Activated CD8-positive, alpha-beta T cell treated with anti-CD3 and anti-CD28 coated beads for 36 hours (primary cell): ENCODE measurements at places on chromosomes 7 and 10.
A peak's percentile ranks its signal among the peaks of the same experiment; 100 is the strongest.

- peak; percentile 12 for DNase-seq
Observed at GRCh38 chr10:35259769-35260397, 76.4 kb upstream of the CCNY start.

DNA sequence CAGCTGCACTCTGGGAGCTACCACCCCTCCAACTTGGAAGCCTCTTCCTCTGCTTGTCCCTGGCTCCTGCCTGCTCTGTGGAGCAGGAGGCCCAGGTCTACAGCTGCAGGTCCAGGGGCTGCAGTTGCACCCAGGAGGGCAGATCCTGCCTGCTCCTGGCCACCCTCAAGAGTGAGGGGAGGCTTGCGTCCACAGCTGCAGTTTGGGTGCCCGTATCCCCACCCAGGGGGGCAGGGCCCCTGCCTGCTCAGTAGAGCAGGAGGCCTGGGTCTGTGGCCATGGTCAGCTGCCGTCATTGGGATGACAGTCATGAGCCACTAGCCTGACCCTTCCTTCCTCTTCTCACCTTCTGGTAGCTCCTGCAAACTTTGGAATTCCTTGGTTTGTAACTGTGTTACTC is 25.1 kb downstream of the HHEX start:
- DNase-seq: no peak

GRCh38 chr7:79199961-79200360 is 253.5 kb downstream of the MAGI2 start:
- no peak for DNase-seq

GRCh38 chr10:126226988-126227761 is 161.1 kb downstream of the ADAM12 start:
- no peak for DNase-seq

GRCh38 chr7:1942243-1942940 is 272.3 kb downstream of the ELFN1 start:
- no peak for DNase-seq

DNA sequence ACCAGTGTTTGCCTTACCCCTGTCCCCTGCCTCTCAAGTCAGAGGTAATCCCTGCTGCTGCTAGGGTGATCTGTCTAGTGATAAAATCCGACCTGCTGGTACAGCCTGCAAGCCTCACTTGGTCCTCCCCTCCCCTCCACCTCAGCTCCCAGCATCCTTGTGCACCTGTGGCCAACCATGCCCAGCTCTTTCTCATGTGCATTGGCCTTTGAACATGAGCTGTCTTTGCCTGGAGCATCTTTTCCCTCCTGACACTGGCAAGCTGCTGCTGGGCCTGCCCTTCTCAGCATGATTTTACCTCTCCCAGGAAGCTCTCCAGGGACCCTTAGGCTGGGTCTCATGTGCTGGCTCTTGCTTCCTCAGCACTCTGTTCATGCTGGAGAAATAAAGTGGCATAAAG is 51.3 kb upstream of the CXCL12 start:
- DNase-seq: no peak

DNA sequence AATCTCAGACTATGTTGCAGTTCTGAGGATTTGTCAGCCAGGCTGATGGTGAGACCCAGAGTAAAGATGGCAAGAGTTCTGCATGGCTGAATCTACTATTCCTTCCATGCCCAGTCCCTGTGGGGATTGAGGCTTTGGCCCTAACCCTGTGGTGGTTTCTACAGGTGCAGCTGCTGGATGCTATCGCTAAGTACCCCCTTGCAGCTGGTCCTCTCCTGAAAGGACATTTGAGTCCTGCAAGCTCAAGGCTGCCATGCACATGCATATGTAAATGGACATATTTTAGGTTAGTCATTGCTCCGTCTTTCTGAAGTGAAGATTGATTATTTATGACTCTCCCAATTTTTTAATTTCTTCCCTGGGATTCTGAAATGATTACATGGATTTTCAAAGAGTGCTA is 1122.2 kb upstream of the CELF2 start:
- DNase-seq: no peak
